HFFc6 (cell line): ENCODE measurements at places on chromosomes 5 and 9. TPM values are rescaled to one million over a fixed set of nuclear protein-coding genes. Genes with fewer than 3 reads are reported as not detected.

SLC36A3 gene
- total RNA-seq: not detected in 3 replicates

DMRT3 gene
- total RNA-seq: not detected in 2 replicates

NR6A1 gene
- 0.09 and 0.23 TPM in 2 replicates for total RNA-seq

FOXI1 gene
- not detected in 3 replicates for total RNA-seq

DYNC2I2 gene
- 38.6 to 51.0 TPM (median 48.1 TPM) in 3 replicates for total RNA-seq

PCDHB3 gene
- total RNA-seq: 0.24 to 0.36 TPM (median 0.30 TPM) in 3 replicates

CYLC2 gene
- total RNA-seq: not detected in 3 replicates

DNA sequence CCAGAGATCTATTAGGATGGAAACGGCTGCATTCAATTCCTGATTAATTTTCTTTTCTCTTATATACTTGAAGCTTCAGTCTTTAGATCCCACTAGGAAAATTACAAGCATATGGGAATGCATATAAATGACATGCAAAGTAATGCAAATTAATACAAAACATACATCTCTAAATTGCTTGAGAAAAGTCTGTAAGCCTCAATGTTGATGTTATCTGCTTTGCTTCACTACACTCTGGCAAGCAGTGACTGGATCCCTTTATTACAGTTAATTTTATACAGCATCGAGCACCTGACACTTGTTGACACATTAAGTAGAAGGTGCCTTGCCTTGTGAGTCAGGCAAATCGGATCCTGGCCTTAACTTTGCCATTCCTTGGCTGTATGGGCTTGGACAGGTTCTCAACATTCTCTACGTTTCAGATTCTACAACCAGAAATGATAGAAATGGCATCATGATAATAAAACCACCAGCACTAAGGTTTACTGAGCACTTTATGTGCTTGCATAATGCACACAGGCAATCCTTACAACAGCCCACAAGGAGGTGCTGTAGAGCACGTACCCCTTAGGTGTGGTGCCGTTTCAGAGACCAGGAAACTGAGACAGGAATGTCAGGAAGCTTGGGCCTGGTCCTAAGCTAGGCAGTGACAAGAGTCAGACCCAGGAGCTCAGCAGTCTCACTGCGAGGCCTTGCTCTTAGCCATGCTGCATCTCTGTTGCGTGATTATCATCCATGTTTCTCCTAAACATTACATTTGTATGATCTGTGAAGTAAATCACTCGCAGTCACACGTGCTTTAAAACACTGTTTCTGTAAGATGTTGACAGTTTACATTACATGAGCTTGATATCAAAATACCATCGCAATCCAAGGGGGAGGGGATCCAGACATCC lies 2.7 kb downstream of the GCNT4 start:
- H3K36me3 ChIP-seq: peaks cover 17% of the 10 kb centered on the region
- H3K4me1 ChIP-seq: peaks cover 73% of the 10 kb centered on the region
- no peak overlapping the region for H3K4me3 ChIP-seq

GRCh38 chr9:104974053-104974962 lies 46.4 kb upstream of the ABCA1 start:
- H3K27me3 ChIP-seq: peaks cover 6% of the 10 kb centered on the region
- no peak for DNase-seq
- no peak overlapping the region for H3K27ac ChIP-seq
- H3K4me1 ChIP-seq: peaks cover 28% of the 10 kb centered on the region
- H3K4me3 ChIP-seq: no peak overlapping the region

DNA sequence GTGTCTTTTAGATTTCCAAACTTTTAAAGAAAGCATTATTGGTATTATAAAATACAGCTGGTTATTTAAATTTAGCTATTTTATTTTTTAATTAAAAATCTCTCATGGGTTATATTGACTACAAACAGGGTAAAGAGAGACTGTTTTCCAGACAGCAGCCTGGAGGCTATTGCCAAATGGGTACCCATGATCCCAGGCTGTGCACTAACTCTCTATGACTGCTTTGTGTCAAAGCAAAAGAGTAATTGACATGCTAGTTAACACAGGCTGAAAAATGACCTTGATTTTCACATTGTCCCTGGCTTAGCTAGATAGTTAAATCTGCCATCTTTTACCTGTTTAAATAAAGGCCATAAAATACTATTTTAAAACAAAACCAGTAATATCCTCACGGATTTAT lies 589.7 kb downstream of the ANXA1 start:
- no peaks in the 10 kb centered on the region for H3K36me3 ChIP-seq
- no peak overlapping the region for H3K4me3 ChIP-seq
- H3K27ac ChIP-seq: no peak overlapping the region
- H3K27me3 ChIP-seq: no peaks in the 10 kb centered on the region
- DNase-seq: no peak

DNA sequence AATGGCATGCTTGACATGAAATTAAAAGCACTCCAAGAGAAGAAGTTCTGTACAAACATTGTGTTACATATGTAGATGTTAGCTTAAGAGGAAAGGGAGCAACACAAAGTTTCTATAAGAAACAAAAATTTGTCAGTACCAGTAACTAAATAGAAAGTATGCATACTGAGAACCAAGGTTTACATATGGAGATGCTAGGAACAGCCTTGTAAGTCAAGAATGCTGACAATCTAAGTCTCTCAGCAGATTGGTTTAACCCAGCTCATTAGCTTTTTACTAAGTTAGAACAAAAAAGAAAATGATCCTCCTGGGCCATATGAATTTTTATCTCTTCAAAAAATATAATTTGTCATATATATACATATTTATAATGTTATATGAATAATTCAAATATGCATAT lies 2022.1 kb upstream of the ACO1 start:
- no peak overlapping the region for H3K4me3 ChIP-seq
- no peak overlapping the region for H3K27ac ChIP-seq
- H3K4me1 ChIP-seq: no peaks in the 10 kb centered on the region
- H3K27me3 ChIP-seq: no peaks in the 10 kb centered on the region; the same call in 1 of the 2 replicates

- no peak for DNase-seq
- H3K27me3 ChIP-seq: peaks cover 2% of the 10 kb centered on the region
- no peak overlapping the region for H3K27ac ChIP-seq
- H3K4me3 ChIP-seq: no peak overlapping the region
- peaks cover 5% of the 10 kb centered on the region; the same call in 1 of the 2 replicates for H3K36me3 ChIP-seq
- H3K4me1 ChIP-seq: no peaks in the 10 kb centered on the region
Measured at GRCh38 chr5:174459832-174460448, 264.4 kb upstream of the MSX2 start.

DNA sequence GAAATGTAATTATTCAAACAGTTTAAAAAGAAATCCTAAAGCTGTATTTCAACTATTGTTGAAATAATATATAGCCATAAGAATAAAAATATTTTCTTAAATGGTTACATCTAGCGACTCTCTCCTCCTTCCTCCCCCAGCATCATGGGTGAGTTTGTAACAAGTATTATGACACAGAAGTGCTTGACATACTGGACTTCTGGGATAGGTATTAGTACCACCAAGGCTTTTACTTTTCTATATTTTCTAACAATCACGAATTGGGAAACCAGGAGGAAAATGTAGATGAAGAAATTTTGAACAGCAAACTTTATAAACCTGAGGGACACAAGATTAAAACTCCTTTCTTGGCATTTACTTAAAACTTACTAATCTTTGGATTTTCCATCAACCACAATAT lies 4.4 kb downstream of the RORB start:
- H3K4me3 ChIP-seq: no peak overlapping the region
- no peak for DNase-seq
- H3K27ac ChIP-seq: no peak overlapping the region
- H3K4me1 ChIP-seq: peaks cover 24% of the 10 kb centered on the region
- peaks cover 28% of the 10 kb centered on the region for H3K27me3 ChIP-seq
- H3K36me3 ChIP-seq: no peaks in the 10 kb centered on the region

- H3K27ac ChIP-seq: no peak overlapping the region
- no peak for DNase-seq
- no peaks in the 10 kb centered on the region for H3K4me1 ChIP-seq
Measured at GRCh38 chr9:101093620-101094019, 65.1 kb downstream of the PLPPR1 start.

- no peak overlapping the region for H3K27ac ChIP-seq
- DNase-seq: no peak
- H3K27me3 ChIP-seq: peaks cover 5% of the 10 kb centered on the region; the same call in 1 of the 2 replicates
- H3K36me3 ChIP-seq: peaks cover 15% of the 10 kb centered on the region
- peaks cover 49% of the 10 kb centered on the region for H3K4me1 ChIP-seq
Measured at GRCh38 chr5:73336366-73336765, 112.2 kb downstream of the FOXD1 start.

- no peaks in the 10 kb centered on the region; the same call in 1 of the 2 replicates for H3K36me3 ChIP-seq
- no peak overlapping the region for H3K4me3 ChIP-seq
- H3K27ac ChIP-seq: no peak overlapping the region
- DNase-seq: no peak
- H3K27me3 ChIP-seq: no peaks in the 10 kb centered on the region
Measured at GRCh38 chr9:24189986-24190385, 355.7 kb downstream of the IZUMO3 start.

DNA sequence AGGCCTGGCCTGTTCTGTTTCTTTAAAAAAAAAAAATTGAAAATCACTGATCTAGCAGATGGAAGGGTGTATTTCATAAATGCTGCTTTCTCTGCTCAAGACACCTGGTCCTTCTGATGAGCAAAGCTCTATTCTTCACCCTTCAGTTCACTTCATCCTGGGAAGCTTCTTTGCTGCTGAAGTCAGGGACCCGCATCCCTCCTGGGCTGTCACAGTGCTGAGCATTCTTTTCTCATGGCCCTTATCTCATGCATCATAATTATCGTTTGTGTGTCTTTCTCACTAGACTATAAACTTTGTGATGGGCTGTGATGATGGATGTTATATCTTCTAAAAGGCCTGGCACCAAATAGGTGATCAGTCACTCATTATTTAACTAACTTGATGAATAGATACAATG lies 461.0 kb downstream of the GADD45G start:
- no peaks in the 10 kb centered on the region for H3K27me3 ChIP-seq
- no peaks in the 10 kb centered on the region for H3K4me1 ChIP-seq
- no peak overlapping the region for H3K4me3 ChIP-seq
- DNase-seq: no peak
- 0 out of 2 replicates have a peak, but pooled peaks cover 3% of the 10 kb centered on the region for H3K36me3 ChIP-seq
- no peak overlapping the region for H3K27ac ChIP-seq

GRCh38 chr5:37858250-37858649 lies 18.4 kb upstream of the GDNF start:
- H3K27me3 ChIP-seq: peaks cover 4% of the 10 kb centered on the region; the same call in 1 of the 2 replicates
- H3K27ac ChIP-seq: no peak overlapping the region
- DNase-seq: no peak
- H3K4me1 ChIP-seq: no peaks in the 10 kb centered on the region

- peak overlapping the region; percentile 61 for H3K4me3 ChIP-seq
- peaks cover 23% of the 10 kb centered on the region for H3K4me1 ChIP-seq
Measured at GRCh38 chr5:126869005-126869451, 92.1 kb downstream of the LMNB1 start.

- peak overlapping the region; percentile 58 for H3K27ac ChIP-seq
- H3K4me1 ChIP-seq: peaks cover 27% of the 10 kb centered on the region
- no peak for DNase-seq
Measured at GRCh38 chr9:134323741-134324358, 2.4 kb upstream of the RXRA start.

DNA sequence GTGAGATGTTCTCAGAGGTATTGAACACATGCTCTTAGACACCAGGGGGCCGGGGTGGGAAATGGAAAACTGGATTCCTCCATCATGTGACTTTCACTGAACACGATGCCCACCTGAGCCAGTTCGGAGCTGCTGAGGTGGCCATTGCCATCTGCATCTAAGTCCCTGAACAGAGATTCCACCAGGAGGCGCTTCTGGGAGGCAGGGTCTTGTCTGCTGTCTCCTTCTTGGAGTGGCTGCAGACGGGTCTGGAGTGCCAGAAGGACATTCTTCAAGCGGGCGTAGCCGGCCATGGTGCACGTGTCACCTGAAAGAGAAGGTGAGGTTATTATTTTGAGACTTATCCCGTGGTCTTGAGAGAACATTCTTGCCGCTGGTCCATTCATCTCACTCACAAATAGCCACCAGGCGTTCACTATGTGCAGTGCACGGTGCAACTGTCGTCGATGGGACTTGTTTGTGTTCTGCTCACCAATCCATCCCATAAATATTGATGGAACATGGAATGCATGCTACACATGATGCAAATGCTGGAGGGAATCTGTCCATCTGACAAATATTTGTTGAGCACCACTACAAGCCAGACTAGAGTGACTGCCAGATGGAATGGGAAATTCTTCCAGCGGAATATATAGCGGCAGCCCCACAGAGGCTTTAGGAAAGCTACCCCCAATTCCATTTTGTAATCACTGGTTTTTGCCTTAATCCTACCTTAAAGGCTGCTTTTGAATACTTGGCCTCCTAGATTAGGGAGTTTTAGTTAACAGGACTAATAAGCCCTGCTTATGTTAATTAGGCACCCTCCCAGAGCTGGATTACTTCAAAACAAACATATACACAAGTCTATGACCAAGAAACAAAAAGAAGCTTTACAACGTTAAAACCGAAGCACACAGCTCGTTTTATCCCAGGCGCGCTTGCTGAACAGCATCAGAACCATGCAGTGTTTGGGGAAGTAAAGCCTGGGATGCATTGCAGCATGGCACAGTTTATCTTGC lies 264.8 kb downstream of the HSPA4 start:
- no peaks in the 10 kb centered on the region for H3K4me1 ChIP-seq
- H3K4me3 ChIP-seq: no peak overlapping the region
- H3K36me3 ChIP-seq: no peaks in the 10 kb centered on the region

GRCh38 chr9:29060041-29060440 lies 1486.8 kb upstream of the C9orf72 start:
- H3K36me3 ChIP-seq: 0 out of 2 replicates have a peak, but pooled peaks cover 4% of the 10 kb centered on the region
- no peaks in the 10 kb centered on the region for H3K4me1 ChIP-seq
- no peak for DNase-seq
- no peaks in the 10 kb centered on the region; the same call in 1 of the 2 replicates for H3K27me3 ChIP-seq
- no peak overlapping the region for H3K27ac ChIP-seq

GRCh38 chr5:78985116-78985724 lies at the start of gene ARSB:
ARSB (minus strand) TSS chr5:78985310; CDS start chr5:78985248, 62 bp downstream.
- no peaks in the 10 kb centered on the region for H3K36me3 ChIP-seq
- H3K27me3 ChIP-seq: no peaks in the 10 kb centered on the region
- H3K4me3 ChIP-seq: peak within 1 kb of the TSS; percentile 95
- peak within 1 kb of the TSS; percentile 91 for H3K27ac ChIP-seq
- peaks cover 44% of the 10 kb centered on the region for H3K4me1 ChIP-seq

GRCh38 chr5:13558408-13558807 lies 386.1 kb downstream of the DNAH5 start:
- peaks cover 18% of the 10 kb centered on the region for H3K4me1 ChIP-seq
- H3K4me3 ChIP-seq: no peak overlapping the region
- no peaks in the 10 kb centered on the region; the same call in 1 of the 2 replicates for H3K27me3 ChIP-seq
- no peak for DNase-seq
- peaks cover 7% of the 10 kb centered on the region for H3K36me3 ChIP-seq

DNA sequence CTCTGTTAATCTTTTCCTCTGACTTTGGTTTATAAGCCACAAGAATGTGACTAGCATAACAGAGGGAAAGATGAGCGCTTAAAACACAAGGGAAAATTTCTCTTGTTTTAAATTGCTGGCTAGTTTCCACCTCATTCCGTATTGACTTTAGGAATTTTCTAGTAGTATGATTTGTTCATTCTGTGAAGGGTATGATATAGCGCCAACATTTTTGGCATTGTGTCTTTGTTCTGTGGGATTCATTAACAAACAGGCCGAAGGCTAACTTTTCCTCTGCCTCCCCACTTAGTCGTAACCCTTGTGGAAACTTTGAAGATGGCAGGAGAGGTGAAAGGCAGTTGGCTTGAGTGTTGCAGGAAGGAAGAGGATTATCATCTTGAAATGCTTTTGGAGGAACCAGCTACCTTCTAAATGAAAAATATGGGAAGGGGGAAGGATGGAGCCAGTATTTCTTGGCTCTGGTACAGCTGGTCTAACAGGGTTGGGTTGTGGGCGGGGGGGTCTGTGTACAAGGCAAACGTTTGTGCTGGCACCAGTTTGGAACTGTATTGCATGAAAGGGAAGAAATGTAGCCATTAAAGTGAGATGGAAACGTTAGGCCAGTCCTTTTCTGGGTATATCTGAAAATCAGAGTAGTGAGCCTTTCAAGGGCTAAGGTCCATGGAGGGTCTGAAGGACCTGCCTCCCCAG lies 21.5 kb upstream of the DMRT2 start:
- H3K4me3 ChIP-seq: no peak overlapping the region
- no peak overlapping the region for H3K27ac ChIP-seq
